ENCODE measurements at places on chromosomes 13 and 19.
A peak's percentile ranks its signal among the peaks of the same experiment; 100 is the strongest.

- DNase-seq = no peak
These were observed 14.8 kb downstream of the MEIS3 start for GRCh38 chr19:47404334-47405196.

- no peak for DNase-seq
These were observed 32.8 kb downstream of the ELF1 start for GRCh38 chr13:40986101-40986856.

DNA sequence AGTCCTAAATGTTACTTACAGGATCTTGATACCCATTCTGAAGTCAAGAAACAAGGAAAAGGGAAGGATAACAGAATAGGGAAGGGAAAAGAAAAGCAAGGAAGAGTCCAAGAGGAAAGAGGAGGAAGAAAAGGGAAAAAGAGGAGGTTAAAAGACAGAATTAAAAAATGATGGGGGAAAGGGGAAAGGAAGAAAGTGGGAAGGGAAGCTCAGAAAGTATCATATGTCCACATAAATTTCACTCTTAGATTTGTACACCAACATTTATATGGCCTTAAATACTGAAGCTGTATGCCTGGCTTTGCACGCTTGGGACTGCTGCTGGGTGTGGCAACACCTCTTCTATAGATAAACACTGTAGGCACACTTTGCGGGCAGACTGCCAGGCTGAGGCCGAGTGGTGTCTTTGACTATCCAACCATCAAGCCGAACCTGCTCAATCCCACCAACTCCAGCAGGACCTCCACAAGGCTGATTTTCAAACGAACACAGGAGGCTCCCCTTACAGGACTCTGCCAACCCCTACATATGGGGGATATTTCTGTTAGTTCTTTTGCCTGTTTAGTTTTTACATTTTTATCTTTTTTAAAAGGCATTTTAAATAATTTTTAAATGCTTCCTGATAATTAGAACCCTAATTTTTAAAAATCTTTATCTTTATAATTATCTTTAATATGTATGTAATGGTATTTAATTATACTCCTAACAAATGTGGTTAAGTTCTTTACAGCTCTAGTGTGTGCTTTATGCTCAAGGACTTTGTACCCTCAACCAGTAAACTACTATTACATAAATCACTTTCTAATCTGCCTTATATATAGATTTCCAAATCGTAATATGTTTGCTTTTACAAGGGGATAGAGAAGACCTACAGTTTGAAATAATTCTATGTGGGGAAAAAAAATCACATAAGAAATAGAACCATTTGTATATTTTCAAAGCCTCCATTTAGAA, 154.2 kb downstream of the DIAPH3 start:
- DNase-seq = no peak

DNA sequence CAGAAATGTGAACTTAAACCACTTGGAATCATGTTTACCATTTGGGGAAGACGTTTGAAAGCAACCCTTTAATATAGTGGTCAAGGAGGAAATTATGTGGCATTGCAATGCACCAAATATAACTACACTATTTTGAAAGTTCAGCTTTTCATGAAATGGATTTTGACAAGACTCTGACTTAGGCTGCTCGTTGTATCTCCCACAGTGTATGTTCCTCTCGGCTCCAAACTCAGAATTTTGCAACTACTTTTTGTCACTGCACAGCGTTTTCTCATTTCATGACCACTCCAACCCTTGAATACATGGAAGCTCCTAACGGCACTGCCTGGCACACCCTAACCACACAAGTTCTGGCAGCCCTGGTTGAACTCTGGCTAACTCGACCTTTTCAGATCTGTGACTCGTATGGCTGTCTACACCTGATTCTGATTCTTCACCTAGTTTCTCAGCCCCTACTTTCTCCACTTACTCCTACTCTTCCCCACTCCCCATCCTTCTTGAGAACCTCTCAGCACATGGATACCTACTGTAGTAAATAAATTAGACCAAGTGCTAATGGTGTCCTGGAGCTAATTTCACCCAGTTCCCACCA, 7.0 kb upstream of the POMP start:
- DNase-seq = no peak

GRCh38 chr19:3146677-3147100, 10.9 kb downstream of the GNA15 start:
- DNase-seq = peak; percentile 54

GRCh38 chr13:101785858-101786257, 333.4 kb downstream of the ITGBL1 start:
- DNase-seq = no peak

- DNase-seq = no peak
These were observed 19.6 kb downstream of the IER2 start for GRCh38 chr19:13169769-13170168.

DNA sequence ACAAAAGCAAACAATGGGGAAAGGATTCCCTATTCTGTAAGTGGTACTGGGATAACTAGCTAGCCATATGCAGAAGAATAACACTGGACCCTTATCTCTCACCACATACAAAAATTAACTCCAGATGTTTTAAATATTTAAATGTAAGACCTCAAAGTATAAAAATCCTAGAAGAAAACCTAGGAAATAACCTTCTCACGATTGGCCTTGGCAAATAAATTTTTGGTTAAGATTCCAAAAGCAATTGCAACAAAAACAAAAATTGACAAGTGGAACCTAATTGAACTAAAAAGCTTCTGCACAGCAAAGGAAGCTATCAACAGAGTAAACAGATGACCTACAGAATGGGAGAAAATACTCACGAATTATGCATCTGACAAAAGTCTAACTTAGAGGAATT, 10.8 kb upstream of the TDRD3 start:
- no peak for DNase-seq

DNA sequence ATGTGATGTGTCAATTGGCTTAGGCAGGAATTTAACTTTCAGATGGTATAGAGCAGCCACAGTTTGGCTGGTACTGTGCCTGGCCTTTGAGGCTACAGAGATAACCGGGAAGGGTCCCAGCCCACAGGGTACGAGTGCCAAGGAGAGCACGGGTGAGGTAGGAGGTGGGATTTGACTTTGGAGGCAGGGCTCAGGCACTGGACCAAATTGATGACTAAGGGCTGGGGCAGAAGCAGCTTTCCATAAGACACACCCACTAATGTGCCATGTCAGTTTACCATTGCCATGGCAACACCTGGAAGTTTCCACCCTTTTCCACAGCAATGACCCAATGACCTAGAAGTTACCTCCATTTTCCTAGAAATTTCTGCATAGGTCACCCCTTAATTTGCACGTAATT, 466.2 kb downstream of the TSHZ3 start:
- DNase-seq = no peak

DNA sequence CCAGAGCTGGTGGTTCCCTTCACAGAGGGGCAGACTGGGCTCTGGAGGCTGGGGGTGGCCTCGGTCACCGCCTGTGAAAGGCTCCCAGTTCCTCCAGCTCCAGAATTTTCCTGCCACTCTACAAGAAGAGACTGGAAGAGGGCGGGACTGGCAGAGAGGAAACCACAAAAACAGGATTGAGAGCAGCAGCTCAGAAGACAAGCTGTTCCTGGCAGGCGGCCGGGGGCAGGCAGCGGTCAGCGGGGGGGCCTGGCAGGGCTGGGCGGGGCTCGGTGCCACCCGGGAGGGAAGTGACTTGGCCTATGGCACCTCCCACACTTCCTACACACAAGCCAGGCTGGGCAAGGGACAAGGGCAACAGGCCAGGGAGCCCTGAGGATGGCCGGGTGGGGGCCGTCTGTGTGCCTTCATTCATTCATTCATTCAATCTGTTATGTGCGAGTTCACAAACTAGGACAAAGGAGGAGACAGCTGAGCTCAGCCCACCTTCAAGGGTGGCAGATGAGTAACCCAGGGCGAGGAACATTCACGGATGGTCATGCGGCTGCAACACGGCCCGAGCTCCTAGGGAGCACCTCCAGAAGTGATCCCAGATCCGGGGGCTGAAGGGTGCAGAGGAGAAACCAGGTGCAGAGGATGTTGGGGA, 16.9 kb upstream of the BTBD2 start:
- peak; percentile 54 for DNase-seq

GRCh38 chr19:51168564-51169282, 26.6 kb downstream of the SIGLEC7 start:
- no peak for DNase-seq

DNA sequence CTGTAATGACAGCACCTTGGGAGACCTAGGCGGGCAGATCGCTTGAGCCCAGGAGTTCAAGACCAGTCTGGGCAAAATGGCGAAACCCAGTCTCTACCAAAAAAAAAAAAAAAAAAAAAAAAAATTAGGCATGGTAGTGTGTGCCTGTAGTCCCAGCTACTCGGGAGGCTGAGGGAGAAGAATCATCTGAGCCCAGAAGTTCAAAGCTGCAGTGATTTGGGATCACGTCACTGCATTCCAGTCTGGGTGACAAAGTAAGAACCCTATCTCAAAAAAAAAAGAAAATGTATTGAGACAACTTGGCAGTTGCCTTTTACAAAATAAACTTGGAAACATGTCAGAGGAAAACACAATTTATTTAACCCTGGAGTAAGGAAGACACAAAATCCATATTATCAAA, 26.8 kb downstream of the RBM26 start:
- DNase-seq = no peak

DNA sequence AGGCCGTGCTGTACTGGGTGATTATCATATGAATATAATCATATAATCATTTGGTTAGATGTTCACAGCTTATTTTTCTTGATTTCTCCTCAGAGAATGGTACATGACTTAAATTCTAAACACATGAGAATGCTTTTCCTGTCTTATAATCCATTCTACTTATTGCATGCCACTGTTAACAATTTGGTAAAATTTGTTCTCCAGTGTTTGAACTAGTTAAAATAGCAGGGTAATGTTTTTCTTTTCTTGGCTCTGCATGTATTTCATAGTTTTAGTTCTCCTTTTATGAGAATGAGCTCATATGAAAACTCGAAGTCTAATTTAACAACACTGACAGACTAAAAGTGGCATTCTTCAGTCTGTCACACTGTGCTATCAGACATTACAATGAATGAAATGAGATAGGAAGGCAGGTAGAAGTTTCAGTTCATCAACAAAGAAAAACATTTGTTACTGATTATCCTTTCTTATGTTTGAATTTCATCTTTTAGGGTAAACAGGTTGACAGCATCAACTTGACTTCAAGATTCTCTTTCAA, 10.2 kb downstream of the SPRYD7 start:
- no peak for DNase-seq

GRCh38 chr13:42977219-42977659, 14.8 kb downstream of the EPSTI1 start:
- no peak for DNase-seq

DNA sequence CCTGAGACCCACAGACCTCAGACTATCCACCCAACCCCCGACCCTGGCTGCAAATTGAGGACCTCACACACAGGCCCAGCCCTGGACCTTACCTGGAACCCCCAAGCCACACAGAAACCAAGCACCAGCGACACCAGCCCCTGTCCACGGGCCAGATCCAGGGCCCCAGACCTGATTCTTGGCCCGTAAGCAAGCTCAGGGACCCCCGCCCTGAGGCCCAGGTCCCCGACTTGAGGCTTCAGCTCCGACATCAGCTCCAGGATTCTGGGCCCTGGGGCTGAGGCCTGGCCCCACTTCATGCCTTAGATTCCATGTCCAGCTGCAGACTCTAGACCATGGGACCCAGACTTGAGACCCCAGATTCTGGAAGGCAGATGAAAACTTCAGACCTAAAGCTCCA, 6.3 kb downstream of the TTYH1 start:
- DNase-seq = no peak

DNA sequence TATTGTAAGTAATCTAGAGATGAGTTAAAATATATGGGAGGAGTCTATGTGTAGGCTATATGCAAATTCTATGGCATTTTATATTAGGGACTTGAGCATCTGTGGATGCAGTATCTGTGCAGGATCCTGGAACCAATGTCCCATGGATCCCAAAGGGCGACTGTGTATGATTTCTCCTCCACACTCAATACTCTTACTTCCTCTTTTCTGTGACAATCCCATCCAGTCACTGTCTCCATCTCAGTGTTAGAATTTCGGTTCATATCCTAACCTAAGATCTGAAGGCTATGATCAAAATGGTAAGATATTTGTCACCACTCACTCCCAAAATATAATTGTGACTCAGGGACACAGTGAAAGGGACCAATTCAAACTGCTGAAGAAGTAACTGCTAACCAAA, 15.1 kb upstream of the ZNF599 start:
- DNase-seq = no peak

GRCh38 chr19:3682741-3683404, 17.4 kb downstream of the PIP5K1C start:
- no peak for DNase-seq

- no peak for DNase-seq
These were observed 13.6 kb downstream of the GRTP1 start for GRCh38 chr13:113350065-113350937.

DNA sequence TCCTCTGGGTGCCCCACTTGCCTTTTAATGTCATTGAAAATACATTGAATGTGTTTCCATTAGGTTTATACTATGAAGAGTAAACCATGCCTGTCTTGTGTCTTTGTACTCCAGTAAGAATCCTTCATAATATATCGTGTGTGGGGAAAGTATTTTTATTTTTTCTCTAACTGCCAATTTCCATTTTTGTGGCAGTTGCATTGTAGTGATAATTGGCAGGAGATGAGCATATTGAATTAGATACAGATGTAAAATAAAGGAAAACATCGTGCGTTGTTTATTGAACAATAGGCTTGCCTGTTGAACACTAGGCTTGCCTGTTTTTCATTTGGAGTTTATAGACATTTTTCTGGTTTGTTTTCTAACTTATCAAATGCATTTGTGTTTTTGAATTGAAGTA, 218.8 kb downstream of the NBEA start:
- DNase-seq = no peak

DNA sequence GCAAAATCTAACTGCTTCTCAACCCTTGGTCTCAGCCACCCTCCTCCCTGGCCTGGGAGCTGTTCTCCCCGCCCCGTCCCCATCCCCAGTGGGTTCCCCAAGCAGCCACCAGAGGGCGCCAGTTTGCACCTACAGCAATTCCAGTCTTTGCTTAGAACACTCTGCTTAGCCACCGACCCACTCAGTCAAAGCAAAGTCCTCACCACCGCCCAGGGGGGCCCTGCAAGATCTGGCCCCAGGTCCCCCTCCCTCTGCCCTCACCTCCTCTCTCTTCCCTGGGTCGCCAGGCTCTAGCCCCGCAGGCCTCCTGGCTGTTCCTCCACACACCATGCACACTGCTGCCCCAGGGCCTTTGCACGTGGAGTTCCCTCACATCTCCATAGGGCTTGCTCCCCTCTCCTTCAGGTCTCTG, 12.4 kb downstream of the TMEM143 start:
- DNase-seq = peak; percentile 73

- DNase-seq = no peak
These were observed 13.9 kb upstream of the PAK4 start for GRCh38 chr19:39111593-39112199.

GRCh38 chr13:33997574-33997973, 179.6 kb downstream of the RFC3 start:
- no peak for DNase-seq

Measured in CD4-positive, alpha-beta T cell treated with Interleukin-6 at 100 ng/mL for 8 hours (primary cell).